ENCODE measurements at places on chromosomes 13 and 19.

DNA sequence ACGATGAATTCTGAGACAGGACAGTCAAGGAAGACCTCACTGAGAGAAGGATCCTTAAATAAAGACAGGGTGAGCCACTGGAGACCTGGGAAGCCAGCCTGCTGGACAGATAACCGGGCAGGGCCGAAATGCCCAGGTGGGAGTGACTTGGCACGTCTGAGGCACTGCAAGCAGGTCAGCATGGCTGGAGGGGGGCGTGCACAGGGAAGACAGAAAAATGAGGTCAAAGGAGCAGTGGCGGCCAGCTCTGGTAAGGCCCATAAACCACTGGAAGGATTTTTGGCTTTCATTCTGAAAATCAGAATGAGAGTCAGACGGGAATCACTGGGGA, 5.8 kb upstream of the ATP1A3 start:
- no peak for DNase-seq

- no peak for DNase-seq
These were observed 7.0 kb upstream of the ZNF444 start for GRCh38 chr19:56133858-56134653.

DNA sequence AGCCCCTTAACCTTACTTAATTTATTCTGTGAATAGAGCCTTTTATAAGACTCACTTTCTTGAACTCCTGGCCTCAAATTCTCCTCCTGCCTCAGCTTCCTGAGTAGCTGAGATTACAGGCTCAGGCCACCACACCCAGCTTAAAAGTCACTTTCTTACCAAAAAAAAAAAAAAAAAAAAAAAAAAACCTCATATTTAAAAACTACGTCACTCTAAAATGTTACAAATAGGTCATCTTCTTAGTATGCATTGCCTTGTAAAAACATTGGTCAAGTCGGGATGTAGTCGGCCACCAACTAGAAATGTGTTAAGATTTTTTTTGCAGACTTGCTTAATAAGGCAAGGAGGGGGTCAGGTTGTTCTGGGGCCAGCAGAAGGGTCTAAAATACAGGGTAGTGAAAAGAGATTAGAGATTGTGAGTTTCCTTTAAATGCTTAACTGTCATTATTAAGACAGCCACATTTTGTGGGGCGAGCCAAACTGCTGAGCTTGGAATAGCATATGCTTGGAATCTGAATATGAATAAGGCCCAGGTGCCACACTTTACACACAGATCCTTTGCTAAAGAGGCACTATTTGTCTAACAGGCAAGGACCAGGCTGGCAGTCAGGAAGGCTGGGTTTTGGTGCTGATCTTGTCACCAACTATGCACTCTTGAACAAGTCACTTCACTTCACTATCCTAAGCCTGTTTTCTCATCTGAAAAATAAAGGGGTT, 16.5 kb upstream of the IL17D start:
- DNase-seq = no peak

GRCh38 chr13:50382951-50383350, 367.7 kb downstream of the KCNRG start:
- DNase-seq = no peak

DNA sequence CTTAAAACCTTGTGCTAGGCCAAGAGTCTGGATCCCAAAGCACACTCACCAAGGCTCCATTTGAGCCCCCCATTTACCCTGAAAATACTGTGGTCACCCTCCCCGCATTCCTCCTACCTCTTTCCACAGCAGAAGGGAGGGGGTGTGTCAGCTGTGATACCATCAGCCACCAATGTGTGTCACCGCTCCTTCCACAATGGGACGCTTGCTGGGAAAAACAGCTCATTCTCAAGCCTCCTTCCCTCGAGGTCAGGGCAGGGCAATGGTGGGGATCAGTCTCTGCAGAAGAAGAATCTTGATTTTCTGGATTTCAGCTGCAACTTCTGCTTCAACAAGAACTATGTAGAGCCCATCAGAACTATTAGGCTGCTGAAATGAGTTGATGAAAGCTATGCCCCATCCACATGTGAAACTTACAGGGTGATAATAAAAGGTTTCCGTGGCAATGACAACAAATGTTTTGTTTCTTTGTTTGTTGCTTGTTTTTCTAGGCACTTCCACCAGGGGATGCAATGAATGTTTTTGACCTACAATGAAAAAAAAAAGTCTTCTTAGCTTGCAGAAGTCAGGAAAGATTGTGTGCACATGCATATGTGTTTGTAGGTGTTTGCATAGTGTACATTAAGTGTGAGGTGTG, 26.4 kb upstream of the ZNF507 start:
- no peak for DNase-seq
